ENCODE measurements at places on chromosomes 13 and 19. TPM values are rescaled to one million over a fixed set of nuclear protein-coding genes. Genes with fewer than 3 reads are reported as not detected.

NCAN gene
- not detected for total RNA-seq

MAP1S gene
- 61.2 TPM for total RNA-seq

APOC4 gene
- not detected for total RNA-seq

AP2S1 gene
- total RNA-seq, result 102 TPM

NDUFA11 gene
- total RNA-seq, result 212 TPM

OR4F17 gene
- not detected for total RNA-seq

ICAM4 gene
- 3.9 TPM for total RNA-seq

FGF22 gene
- total RNA-seq, result not detected

ANKRD24 gene
- total RNA-seq, result 1.0 TPM

RUBCNL gene
- 0.17 TPM for total RNA-seq

PTGIR gene
- 12.5 TPM for total RNA-seq

DPF1 gene
- 1.0 TPM for total RNA-seq

PGLYRP2 gene
- total RNA-seq, result not detected

KASH5 gene
- total RNA-seq, result 0.46 TPM

PPM1N gene
- total RNA-seq, result 1.4 TPM

LCP1 gene
- total RNA-seq, result 1,086 TPM

ZIC5 gene
- total RNA-seq, result not detected

C5AR1 gene
- 1.2 TPM for total RNA-seq

NDUFS7 gene
- 89.9 TPM for total RNA-seq

PGLYRP1 gene
- total RNA-seq, result not detected

ZNF486 gene
- total RNA-seq, result 8.1 TPM

ZNF285 gene
- 1.9 TPM for total RNA-seq

CGB7 gene
- not detected for total RNA-seq

KLC3 gene
- not detected for total RNA-seq

XAB2 gene
- total RNA-seq, result 44.5 TPM

PLK5 gene
- total RNA-seq, result not detected

MTUS2 gene
- total RNA-seq, result not detected

ZNF675 gene
- total RNA-seq, result 22.1 TPM

MUC16 gene
- total RNA-seq, result not detected

TPGS1 gene
- total RNA-seq, result 31.9 TPM

CEACAM3 gene
- total RNA-seq, result not detected

NANOS3 gene
- total RNA-seq, result not detected

MBD3L2 gene
- not detected for total RNA-seq

LILRA5 gene
- total RNA-seq, result not detected

KLK4 gene
- not detected for total RNA-seq

TEX26 gene
- total RNA-seq, result not detected

CCL25 gene
- 4.5 TPM for total RNA-seq

TNFSF9 gene
- total RNA-seq, result 0.71 TPM

MYO1F gene
- total RNA-seq, result 269 TPM

IL17D gene
- total RNA-seq, result 0.17 TPM

SPHK2 gene
- 30.6 TPM for total RNA-seq

ZNF492 gene
- total RNA-seq, result 1.9 TPM

LIM2 gene
- not detected for total RNA-seq

LGALS4 gene
- total RNA-seq, result 2.2 TPM

HSPB6 gene
- not detected for total RNA-seq

SLITRK6 gene
- total RNA-seq, result not detected

RAB3A gene
- total RNA-seq, result 6.6 TPM

KLK6 gene
- not detected for total RNA-seq

Measured in activated naive CD4-positive, alpha-beta T cell treated with anti-CD3 and anti-CD28 coated beads, Interleukin-2, amount 10 ng/mL, durations not matched to agents 5 hours and 36 hours (primary cell).